ENCODE measurements at places on chromosomes 11 and 22.

GRCh38 chr22:19678949-19679521, 35.3 kb upstream of the SEPTIN5 start:
- DNase-seq: no peak

- DNase-seq: no peak
These were observed at the start of gene TUB for GRCh38 chr11:8080674-8081590. TUB (plus strand) TSS chr11:8081211; CDS start chr11:8081511, 300 bp downstream.

DNA sequence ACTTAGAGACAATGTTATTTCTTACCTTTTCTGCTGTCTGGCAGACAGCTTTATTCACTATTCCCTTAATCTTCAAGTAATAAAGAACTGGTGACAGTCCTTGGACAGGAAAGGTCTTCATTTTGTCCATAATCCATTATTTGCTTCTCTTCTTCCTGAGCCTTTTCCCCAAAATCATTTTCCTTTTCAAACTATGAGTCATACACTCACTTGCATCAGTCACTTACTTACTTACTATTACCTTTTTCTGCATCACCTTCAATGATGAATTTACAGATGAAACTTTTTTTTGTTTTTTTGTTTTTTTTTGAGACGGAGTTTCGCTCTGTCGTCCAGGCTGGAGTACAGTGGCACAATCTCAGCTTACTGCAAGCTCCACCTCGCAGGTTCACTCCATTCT, 9.5 kb downstream of the METTL15 start:
- DNase-seq: no peak

DNA sequence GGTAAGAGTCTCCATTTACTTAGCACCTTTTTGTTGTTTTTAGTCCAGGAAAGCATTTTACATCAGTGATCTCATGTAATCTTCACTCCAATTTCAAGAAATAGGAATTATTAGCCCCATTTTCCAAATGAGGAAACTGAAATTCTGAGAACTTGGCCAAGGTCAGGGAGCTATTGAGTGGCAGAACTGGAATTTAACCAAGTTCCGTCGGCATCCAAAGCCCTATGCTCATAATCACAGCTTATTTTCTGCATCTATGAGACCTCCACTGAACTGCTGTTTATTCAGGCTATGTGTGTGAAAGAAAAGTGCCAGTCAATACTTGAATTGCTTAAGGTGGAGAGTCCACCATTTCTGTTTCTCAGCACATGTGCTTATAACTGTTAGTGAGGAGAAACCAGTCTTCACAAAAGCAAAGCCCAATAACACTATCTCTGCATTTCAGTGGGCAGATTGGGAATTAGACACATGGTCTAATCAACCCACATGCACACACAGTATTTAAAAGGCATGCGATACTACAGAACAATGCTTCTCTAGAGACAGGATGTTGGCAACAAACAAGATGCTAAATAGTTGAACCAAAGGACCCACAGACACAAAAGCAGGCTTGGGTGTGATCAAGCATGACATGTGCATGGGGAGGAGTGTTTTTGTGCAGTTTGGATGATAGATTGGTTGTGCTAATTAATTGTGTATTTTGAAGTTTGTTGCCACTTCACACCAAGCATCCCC, 780.6 kb downstream of the OPCML start:
- DNase-seq: no peak

GRCh38 chr11:20015529-20016427, 144.5 kb downstream of the DBX1 start:
- no peak for DNase-seq

DNA sequence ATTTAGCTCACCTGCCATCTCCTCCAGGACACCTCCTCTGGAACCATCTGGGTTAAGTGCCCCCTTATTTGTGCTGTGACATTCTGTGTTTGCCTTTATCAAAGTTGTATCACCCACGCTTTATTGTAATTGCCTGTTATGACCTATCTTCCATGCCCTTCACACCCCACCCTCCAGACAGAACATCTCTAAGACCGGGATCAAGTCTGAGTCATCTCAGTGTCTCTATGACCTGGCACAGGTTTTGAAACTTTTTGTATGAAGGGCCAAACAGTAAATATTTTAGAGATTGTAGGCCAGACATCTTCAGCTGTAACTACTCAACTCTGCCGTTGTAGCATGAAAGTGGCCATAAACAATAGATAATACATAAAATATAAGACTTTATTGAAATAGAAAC, 161.8 kb downstream of the SPON1 start:
- no peak for DNase-seq

Measured in stimulated activated CD4-positive, alpha-beta T cell treated with anti-CD3 and anti-CD28 coated beads, TNF-alpha, amount 100 ng/mL, for 48 hours (primary cell).